ENCODE measurements at places on chromosomes 13 and 19.
A peak's percentile ranks its signal among the peaks of the same experiment; 100 is the strongest.

DNA sequence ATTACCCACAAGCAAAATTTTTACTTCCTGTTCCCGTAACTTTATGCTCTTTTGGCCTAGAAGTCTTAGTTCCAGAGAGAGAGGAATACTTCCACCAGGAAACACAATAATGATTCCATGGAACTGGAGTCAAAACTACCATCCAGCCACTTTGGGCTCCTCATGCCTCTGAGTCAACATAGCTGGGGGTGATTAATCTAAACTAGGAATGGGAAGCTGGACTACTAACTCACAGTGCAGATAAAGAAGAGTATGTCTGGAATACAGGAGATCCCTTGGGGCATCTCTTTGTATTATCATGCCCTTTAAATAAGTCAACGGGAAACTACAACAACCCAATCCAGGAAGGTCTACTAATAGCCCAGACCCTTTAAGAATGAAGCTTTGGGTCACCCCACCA is 8.9 kb upstream of the ELF1 start:
- DNase-seq = no peak

GRCh38 chr13:48892053-48892687 is 83.5 kb upstream of the FNDC3A start:
- peak; percentile 60 for DNase-seq

GRCh38 chr13:50932091-50932490 is 22.5 kb downstream of the RNASEH2B start:
- DNase-seq = no peak

DNA sequence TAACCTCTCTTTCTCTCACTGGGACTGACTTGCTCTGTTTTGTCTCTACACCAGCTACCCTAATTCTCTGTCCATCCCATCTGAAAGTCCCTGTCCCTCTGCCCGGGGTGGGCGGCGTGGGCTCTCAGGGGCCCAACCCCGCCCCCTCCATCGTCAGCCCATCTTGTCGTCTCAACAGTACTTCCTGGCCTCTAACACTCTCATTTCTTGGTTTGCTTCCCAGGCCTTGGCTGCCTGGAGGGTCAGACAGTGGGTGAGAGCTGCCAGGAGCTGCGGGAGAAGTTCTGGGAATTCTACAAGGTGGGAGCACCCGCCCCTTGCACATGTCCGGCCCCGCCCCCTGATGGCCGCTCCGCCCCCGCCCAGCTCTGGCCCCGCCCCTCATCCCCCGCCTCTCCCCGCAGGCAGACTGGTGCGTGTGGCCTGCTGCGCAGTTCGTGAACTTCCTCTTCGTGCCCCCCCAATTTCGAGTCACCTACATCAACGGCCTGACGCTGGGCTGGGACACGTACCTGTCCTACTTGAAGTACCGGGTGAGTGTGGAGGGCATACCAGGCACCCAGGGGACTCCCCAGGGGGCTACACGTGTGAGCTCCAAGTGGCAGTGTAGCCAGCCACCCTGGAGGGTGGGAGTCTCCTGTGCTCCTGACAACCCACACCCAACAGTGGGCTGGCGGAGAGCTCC is 1.7 kb downstream of the MPV17L2 start:
- peak; percentile 65 for DNase-seq

- peak; percentile 52 for DNase-seq
These were observed 2.1 kb upstream of the SLC27A5 start for GRCh38 chr19:58513694-58514563.

GRCh38 chr19:36100476-36100875 is 10.5 kb upstream of the OVOL3 start:
- DNase-seq = no peak

DNA sequence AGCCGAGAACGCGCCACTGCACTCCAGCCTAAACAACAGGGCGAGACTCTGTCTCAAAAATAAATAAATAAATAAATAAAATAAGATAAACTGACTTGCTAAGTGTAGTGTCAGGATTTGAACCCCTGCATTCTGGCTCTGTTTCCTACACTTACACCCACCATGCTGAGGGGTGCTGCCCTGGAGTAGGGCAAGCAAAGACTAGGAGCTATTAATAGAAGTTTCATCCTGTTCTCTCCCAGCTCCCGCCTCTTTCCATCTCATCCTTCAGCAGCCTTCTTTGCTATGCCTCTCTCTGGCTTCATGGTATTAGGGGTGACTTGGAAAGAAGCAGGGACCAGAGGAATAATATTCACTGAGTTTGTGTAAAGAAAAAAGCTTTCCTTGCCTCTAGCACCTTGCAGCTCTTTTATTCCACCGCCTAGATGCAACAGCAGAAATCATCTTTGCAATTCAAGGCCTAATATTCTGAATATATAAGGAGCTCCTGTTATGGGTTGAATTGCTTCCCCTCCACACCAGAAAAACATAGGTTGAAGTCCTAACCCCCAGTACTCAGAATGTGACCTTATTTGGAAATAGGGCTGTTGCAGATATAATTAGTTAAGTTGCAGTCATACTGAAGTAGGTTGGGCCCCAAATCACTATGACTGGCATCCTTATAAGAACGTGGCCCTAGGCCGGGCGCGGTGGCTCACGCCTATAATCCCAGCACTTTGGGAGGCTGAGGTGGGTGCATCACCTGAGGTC is 8.7 kb upstream of the PLAUR start:
- DNase-seq = no peak

DNA sequence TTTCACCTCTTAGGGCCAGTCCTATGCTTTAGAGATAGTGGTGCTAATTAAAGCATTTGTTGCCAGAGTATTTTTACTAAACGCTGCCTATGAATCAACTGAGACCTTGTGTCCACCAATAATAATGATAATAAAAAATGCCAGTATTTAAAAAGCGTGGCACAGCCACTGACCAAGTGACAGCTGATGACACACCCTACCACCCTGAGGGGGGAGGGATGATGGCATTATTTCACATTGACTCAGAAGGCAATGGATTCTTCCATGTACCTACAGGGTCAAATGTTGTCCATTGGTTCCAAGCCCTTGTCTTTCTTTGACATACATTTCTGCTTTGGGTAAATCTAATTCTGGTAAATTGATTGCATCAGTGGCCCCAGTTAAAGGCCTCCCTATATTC is 384.4 kb downstream of the DLEU7 start:
- DNase-seq = no peak

DNA sequence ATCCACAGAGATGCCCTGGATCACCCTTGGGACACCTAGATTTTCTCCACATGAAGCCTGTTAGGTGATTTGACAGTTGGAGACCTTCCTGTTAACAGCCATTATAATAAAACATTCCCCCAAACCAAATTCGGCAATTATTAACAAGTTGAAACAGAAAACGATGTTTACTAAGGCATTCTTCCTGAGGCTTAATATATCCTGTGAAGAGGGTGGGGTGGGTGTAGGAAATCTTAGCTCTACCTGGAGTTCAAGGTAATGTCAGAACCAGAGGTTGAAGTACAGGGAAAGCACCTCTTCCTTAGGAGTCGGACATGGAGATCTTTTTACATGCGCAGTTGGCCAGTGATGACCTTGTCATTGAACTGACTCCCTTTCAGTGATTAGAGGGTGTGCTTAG is 143.0 kb downstream of the FGF9 start:
- DNase-seq = no peak

GRCh38 chr19:7645163-7645562 is 8.3 kb downstream of the STXBP2 start:
- DNase-seq = no peak

- no peak for DNase-seq
These were observed 6.0 kb upstream of the CTU1 start for GRCh38 chr19:51114087-51114729.

GRCh38 chr13:114162533-114162922 is 16.5 kb upstream of the CFAP97D2 start:
- no peak for DNase-seq

DNA sequence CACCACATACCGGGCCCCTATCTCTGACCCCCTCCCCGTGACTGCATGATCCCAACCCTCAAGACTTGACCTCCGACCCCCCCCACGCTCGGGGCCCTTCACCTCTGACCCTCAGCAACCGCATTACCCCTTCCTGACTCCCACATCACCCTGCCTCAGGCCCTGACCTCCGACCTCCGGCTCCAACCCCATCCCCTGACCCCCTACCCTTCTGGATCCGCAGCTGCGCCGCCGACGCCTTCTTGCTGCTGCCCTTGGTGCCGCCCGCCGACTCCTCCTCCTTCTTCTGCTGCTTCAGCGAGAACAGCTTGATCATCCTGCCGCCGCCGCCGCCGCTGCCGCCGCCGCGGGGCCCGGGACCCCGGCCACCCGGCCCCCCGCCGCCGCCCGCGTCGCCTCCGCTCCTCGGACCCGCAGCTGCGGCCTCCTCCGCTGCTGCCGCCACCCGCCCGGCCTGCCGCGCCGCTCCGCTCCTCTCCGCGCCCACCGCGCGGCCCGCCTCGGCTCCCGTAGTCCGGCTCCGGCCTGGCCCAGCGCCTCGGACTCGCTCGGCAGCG is at the start of gene UBE2M:
UBE2M (minus strand) TSS at position 546 of the 557 bp plus-strand sequence; CDS start at position 316, 230 bp downstream.
- no peak for DNase-seq

DNA sequence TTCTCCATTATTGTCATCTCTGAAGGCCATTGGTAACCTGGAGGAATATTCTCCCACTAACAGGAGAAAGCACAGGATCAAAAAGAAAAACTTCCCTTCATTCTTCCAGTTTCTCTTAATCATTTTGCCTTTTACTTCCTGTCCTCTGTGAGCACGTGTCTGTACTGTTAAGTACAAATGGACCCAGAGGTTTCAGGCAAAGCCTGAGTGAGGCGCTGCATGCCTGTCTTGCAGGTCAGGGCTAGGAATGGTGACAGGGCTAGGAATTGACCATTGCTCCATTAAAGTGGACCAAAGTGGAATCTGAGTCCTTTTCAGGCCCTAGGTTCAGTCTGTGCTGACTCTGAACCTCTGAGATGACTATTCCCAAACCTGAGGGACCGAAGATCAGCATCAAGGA is 326.7 kb downstream of the SHISA2 start:
- DNase-seq = no peak

DNA sequence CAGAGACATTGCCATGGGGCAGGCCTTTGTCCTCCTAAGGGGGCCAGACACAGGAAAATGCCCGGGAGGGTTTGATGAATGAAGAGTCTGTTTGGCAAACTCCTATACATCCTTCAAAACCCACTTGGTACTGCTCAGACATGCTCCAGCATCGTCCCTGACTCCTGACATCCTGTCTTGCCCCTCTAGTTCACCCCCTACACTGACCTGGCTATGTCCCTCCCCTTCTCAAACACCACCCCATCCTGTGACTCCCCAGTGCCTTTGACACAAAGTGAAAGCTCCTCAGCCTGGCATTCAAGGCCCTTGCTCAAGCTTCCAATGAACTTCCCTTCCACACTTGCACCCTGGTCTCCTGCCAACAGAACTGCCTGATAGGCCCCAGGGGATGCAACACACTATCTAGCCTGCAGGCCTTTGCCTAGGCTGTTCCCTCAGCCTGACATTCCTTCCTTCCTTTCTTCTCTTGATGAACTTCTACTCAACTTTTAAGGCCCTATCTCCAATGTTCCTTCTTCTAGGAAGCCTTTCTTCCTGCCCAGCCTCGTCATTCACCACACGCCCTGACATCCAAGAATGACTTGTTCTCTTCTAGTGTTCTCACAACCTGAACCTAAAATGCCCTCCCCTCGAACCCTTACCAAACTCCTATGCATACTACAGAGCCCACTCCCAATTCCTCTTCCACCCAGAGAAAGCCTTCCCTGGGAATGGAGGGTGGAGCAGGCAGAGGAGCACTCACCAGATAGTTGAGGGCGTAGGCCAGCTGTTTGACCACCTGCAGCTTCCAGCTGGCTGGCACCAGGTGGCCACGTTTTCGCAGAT is 12.4 kb downstream of the JAK3 start:
- DNase-seq = no peak

DNA sequence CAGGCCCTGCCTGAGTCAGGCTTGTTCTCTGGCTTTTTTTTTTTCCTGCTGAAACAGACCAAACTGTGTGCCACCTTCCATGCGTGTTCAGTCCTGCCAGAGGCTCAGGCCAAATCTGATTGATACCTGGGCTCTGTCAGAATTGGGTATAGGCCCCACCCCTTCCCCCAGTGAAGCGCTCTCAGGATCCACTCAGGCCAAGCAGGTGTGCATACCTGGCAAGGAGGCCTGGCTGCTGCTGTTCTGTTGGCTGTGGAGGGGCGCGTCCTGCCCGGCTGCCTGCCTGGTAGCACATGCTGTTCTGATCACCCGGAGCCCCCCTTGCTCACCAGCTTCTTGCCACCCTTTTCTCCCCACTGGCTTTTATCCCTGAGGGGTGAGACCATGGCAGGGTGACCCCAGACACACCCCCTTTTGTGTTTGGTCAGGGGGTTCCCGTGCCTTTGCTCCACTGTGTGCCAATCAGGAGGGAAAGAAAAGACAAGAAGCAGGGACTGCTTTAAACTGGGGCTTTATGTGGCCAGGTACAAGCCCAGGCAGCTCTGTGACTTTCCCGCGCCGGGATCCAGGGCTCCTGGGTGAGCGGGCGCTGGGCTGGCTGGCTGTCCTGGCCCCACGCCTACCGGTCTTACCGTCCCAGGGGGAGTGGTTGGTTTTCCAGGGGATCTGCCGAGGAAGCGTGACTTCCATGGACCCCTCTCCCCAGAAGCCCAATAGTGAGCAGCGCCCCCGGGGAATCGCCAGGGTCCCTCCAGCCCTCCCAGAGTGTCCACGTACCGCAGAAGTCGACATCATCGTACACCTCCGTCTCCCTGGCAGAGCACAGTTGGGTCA is 12.7 kb downstream of the PRAM1 start:
- no peak for DNase-seq

DNA sequence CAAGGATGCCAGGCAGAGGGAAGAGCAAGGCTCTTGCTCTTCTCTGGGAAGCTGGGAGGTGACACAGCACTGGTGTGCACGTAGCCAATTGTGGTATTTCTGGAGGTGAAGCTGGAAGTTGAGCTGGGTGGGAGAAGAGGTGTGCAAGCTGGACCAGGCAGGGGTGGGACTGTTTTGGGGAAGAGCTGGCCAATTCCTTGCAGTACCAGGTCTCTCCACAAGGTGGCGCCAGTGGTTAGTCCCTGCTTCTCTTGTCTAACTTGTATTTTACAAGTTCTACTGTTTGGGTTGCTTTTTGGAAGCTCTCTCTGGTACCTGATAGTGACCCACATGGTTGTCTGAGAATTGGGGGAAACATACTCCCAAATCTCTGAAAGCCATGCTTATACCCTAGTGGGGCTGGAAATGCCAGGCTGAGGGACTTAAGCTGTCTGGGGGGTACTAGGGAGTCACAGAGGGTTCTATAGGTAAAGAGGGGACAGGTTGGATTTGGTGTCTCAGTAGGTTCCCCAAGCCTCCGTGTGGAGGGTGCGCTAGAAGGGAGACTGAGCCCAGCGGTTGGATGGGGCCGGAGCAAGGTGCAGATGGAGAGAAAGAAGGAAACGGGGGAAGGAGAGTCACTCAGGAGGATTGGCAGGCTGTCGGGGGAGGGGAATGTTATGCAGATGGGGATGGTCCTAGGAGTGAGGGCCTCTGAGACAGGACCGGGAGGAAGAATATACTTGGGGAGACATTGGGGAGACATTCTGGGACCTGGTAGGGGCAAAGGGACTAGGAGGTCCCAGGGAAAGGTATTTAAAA is 3.0 kb downstream of the HPN start:
- no peak for DNase-seq

DNA sequence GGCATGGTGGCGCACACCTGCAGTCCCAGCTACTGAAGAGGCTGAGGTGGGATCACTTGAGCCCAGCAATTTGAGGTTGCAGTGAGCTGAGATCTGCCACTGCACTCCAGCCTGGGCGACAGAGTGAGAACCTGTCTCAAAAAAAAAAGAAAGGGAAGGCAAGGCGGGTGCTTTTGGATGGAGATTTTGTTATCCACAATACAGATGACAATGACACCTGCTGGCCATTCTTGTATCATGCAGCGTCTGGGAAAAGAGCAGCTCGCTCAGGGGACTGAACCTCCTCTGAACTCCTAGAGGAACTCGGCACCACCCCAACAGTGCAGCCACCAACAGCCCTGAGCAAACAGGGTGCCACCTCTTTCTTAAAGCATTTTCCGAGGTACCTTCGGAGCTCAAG is 22.8 kb downstream of the HAUS8 start:
- no peak for DNase-seq

Data from astrocyte of the cerebellum (primary cell).